ENCODE measurements at places on chromosomes 13 and 19.
A peak's percentile ranks its signal among the peaks of the same experiment; 100 is the strongest.

DNA sequence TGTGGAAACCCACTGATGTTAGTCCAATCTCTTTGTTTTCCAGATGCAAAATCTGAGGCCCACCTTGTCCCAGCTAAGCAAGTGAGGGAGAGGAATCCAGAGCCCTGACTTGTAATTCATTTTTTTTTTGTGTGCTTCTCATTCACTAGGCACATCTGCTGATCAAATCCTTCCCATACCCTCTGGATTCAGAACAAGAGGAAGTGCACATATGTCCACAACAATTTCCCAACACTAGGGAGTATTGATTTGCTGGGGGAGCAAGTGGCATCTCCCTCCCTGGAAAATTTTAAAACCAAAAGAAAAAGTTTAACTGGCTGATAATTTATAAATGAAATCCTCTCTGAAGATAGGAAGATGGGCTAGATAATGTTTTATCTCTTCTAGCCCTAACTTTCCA is 94.6 kb upstream of the RFC3 start:
- DNase-seq, result no peak

GRCh38 chr13:20348018-20348417 is 115.9 kb upstream of the GJB6 start:
- no peak for DNase-seq

DNA sequence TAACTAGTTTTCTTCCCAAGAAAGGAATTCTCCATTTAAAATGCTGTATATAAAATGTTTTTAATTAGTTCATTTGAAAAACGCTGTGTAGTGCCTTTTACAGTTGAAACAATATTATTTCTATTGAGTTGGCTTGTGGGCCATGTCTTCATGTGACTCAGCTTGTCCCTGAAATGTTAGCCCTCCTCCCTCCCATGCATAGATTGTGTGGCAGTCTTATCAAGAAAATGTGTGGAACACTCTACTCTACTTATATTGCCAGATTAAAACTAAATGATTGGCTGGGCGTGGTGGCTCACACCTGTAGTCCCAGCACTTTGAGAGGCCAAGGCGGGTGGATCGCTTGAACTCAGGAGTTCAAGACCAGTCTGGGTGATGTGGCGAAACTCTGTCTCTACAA is 33.4 kb downstream of the TFDP1 start:
- DNase-seq, result no peak

DNA sequence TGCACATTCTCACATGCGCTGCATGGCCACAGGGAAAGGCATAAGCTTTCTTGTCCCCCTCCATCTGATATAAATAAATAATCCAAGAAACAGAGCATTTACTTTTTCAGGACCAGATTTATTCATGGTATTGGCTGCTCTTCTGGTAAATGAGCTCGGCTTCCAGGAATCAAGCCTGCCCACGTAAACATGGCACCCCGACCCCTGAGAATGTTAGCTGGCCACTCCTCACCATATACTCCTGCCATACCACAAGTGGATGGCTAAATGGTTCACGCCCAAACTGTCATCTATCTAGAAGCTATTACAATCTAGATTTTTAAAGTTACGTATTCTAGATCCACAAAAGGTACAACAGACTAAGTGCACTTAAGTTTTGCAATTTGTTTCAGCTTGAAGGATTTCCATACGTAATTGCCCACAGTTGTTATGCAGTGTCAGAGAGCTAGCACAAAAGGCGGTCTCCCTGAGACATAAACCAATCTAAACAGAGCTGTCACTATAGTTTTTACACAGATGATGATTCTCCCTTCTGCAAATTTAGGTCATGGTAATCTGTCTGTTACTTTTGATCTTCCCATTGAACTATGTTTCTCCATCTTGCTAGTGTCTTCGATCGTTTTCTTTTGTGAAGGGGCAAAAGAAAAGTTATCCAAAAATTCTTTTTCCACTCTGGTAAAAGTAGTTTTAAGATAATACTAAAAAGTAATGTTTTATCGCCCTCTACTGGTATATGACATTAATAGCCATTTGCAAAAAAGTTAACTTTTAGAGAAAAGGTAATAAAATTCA is 16.2 kb upstream of the FOXO1 start:
- no peak for DNase-seq

- DNase-seq, result no peak
Measured at GRCh38 chr13:64186503-64187250, 2771.0 kb upstream of the PCDH20 start.

DNA sequence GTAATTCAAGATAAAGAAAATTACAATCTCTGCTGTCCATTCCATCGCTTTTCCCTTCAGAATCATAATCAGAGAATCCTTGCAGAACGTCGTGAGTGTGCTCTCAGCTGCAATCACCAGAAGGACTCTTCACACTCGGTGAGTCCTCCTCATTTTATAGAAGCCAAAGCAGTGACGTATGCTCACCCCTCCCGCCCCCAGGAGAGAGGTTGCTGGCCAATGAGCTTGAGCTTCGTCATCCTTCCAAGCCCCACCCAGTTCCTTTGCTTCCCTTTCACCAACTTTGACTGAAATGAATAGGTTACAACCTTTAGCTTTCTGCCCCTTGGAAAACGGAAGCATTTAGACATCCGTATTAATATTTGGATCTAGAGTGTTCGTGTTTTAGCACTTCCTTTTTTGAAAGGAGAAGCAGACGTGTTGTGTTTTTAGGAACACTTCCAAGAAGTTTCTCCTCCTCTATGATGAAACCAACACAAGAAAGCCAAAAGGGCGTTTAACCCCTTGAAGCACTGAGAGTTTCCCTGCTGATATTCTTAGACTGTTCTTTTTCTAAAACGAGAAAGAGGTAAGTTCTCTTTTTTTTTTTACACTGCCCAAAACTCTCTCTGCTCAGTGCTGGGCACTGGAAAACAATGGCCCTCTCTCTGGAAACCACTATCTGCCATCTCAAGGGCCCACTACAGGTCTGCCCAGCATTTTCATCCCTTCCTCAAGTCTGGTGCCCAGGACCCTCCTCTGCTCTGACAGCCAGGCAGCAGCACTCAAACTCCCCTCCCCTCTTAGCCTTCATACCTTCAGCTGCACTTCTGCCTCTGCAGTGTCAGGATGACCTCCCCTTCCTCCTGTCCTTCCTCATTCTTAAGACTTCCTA is 44.3 kb upstream of the CEACAM21 start:
- DNase-seq, result peak; percentile 89
